ENCODE measurements at places on chromosomes 6 and 20.

- no peak for DNase-seq
These were observed 571.2 kb downstream of the QKI start for GRCh38 chr6:163985710-163986109.

DNA sequence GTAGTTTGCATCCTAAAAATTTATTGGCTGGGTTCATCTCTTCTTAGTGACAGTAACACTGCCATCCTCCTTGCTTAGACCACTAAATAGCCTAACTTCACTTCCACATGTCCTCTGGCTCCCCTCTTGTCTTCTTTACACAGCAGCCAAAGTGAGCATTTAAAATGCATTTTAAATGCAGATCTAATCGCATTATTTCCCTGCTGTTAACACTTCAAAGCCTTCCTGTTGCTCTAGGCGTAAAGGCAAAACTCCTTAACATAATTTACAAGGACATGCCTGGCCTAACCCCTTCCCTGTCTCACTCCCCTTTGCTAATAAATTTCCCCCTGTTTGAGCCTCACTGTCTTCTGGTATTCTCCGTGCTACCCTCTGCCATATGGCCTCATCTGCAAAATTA lies 26.5 kb downstream of the NKAIN2 start:
- peak; percentile 39 for DNase-seq

GRCh38 chr20:47817573-47817972 lies 32.3 kb upstream of the SULF2 start:
- peak; percentile 39 for DNase-seq

- DNase-seq, result no peak
These were observed 58.1 kb downstream of the NOL4L start for GRCh38 chr20:32527052-32527446.

DNA sequence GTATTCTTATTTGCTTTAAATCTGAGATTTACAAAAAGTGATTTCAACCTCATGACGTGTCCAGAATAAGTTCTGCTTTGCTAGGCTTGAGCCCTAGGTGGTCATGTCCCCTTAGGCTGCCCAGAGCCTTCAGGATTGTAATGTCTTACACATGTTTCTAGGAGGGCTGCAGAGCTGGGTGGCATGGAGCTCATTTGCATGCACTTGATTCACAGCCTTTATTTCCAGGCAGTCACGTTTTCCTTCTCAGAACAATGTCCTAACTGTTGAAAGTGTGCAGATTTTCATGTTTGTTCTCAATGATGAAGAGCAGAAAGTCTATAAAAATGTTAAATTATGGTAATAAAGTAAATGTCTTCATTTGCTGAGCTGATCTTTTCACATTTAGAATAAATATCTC lies 448.6 kb upstream of the SOX4 start:
- DNase-seq, result no peak

- DNase-seq, result peak; percentile 8
These were observed 39.9 kb upstream of the BEND6 start for GRCh38 chr6:56914798-56915658.

- DNase-seq, result peak; percentile 41
These were observed 233.0 kb downstream of the GMPR start for GRCh38 chr6:16471222-16471909.

- no peak for DNase-seq
These were observed 54.6 kb downstream of the MYB start for GRCh38 chr6:135235716-135236115.

- no peak for DNase-seq
These were observed 233.6 kb upstream of the MAP3K7 start for GRCh38 chr6:90820436-90820835.

DNA sequence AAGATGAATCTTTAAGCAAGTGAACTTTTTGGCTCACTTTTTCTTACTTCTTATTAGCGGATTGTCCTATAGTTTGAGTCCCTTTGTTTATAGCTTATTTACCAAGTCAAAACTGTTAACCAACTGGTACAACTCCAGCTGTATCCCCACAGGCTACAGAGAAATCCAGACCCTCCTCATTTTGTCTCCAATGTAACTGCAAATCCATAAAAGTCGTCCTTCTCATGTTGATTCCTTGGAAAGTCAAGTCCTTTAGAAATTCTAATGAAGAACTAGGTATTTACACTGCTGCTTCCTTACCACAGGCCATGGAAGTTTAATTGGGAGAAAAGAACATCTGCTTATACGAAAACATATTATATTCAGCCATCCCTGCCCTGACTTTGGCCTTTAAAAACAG lies 729.1 kb upstream of the NRSN1 start:
- no peak for DNase-seq

GRCh38 chr6:118212451-118213173 lies 305.5 kb downstream of the SLC35F1 start:
- no peak for DNase-seq

DNA sequence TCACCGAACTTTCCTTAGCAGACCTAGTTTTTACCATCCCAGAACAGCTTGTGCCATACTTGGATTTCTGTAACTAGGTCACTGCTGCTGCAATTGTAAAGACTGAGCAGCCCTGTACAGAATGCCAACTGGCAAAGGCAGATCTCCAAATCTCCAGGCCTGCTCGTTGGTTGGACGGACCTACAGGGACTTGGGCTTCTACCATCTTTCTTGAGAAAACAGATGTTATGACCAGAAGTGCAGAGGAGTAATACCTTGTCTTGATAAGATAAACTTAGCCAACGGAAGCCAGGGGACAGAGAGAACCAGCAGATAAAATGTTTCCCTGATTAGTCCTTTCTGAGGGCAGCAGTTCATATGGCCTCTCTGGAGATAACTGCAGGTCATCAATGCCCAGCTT lies 304.1 kb downstream of the RFPL4B start:
- no peak for DNase-seq

DNA sequence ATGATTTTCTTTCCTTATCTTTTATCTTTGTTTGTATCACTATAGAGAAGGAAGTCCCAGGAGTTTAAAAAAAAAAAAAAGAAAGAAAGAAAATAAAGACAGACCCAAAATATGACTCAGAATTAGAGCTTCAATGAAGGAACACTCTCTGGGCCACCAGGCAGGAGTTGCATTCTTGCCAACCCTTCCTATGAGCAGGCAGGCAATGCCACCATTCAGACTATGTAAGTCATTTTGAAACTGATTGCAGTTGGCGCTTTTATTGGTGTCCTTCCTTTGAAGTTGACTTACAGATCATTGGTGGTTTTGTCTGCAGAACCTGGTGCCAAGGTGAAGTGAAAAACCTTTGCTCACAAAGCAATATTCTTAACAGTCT lies 50.3 kb downstream of the MYB start:
- DNase-seq, result no peak

- DNase-seq, result peak; percentile 26
These were observed 12.8 kb downstream of the ESF1 start for GRCh38 chr20:13771853-13772453.

DNA sequence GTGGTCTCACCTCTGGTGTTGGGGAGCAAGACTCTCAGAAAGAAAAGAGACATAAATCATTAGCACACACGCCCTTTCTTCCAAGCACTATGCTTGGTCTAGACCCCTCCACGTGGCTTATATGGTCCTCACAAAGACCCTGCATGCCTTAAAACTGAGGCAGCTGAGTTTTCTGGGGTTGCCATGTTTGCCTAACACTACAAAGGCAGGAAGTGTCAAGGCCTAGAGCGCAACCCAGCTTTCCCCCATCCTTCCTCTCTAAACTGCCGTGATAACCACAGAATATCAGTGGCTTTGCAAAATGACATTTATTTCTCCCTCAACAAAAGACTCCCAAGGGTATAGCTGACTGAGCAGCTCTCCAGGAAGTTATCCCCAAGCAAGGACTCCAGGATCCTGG lies 146.5 kb upstream of the TOP1 start:
- no peak for DNase-seq

- DNase-seq, result peak; percentile 51
These were observed 146.3 kb downstream of the PRL start for GRCh38 chr6:22150368-22151035.

DNA sequence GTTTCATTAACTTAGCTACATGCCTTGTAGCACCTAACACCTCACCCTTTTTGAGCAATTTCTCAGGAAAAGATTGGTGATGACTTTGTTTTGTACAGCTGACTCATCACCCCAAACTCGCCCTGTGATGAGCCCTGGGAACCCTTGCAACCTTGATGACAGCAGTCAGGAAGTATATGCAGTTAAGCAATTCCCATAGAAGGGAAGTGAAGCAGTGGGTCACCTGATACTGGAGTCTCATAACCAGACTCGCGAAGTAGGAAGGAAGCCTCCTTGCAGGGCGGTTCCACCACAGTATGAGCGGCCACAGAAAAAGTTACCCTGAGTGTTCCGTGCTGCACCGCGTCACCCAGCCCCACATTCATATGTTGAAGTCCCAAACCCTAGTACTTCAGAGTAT lies 82.0 kb upstream of the EDN1 start:
- no peak for DNase-seq

DNA sequence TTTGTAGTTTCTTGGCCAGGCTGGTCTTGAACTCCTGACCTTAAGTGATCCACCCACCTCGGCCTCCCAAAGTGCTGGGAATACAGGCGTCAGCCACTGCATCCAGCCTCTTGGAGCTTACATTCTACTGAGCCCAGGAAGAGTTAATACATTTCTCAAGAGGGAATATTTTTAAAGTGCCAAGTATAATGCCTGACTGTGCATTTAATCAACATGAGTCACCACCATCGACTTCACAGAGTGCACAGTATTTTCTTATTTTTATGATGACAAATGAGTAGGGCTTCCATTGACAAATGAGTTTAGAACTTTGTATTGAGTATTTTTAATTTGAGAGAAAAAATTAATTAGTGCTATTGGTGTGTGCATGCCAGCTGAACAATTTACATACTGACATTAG lies 72.2 kb downstream of the SASH1 start:
- DNase-seq, result no peak

GRCh38 chr6:42720739-42721138 lies 1.7 kb downstream of the PRPH2 start:
- DNase-seq, result no peak

DNA sequence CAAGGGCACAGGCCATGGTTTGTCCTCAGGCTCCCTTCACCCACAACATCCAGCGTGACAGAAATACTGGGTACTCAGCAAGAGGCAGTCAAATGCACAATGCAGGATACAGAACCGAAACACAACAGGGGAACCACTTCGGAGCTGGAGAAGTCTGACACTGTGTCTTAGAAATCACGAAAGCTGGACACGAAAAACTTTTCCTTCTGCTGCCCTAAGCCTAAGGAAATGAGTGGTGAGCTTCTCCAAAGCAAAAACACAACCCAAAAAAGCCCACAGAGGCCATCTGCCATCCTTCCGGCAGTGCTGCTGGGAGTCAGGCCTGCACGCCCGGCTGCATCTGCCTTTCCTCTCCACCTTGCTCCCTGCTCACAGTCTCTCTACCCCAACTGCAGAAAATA lies 106.3 kb downstream of the SLC23A2 start:
- DNase-seq, result no peak

DNA sequence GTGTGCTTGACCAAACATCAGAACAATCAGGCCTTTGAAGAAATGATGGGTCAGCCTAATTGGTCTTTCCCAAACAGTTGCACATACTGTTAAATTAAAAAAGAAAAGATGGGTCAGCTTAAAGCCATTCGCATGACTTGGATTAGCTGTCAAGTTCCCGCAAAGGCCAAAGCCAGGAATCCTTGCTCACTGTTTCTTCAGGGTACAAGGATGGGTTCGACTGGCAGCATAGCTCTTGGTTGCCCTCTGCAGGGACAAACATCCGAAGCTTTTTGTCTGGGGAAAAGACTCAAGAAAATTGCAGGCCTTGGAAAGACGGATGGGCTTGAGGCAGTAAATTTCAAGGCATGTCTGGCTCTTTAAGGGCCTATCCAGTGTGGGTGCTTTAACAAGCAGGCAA lies 168.0 kb downstream of the HDGFL1 start:
- DNase-seq, result peak; percentile 94

- peak; percentile 83 for DNase-seq
These were observed 119.4 kb downstream of the NCOA3 start for GRCh38 chr20:47620808-47621805.

DNA sequence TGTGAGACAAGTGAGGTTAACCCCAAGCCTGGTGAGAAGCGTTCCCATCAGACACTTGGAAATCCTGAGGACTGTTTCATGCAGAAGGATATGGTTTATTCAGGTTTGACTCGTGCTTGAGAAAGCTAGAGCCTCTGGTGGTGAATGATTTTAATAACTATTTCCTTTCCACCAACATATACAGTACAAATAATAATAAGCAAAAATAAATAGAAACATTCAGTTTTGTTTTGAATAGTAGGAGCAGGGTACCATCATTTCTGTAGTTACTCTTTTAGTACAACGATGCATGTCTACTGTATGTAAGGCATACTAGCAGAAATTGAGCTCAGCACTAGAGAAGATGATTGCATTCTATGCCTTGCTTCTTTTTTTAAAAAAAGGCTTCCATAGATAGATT lies 33.5 kb downstream of the PLG start:
- DNase-seq, result no peak

GRCh38 chr20:57240581-57241362 lies 25.7 kb downstream of the BMP7 start:
- DNase-seq, result no peak

DNA sequence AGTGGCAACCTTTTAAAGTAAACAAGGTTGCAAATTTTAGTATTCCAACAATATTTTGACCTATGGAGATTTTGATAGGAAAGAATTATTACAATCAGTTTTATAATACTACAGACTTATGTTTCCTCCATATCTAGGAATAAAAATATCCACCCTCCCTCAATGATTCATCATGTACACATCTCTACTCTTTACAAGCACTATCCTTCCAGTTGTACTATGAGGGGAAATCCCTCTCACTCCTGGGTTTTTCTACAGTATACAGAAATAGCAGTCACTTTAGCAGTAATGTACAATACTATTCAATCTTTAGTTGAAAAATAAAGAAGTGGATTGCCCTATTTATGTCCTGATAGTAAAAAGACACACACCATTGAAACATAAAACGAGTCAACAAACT lies 46.3 kb upstream of the SCML4 start:
- no peak for DNase-seq

- peak; percentile 65 for DNase-seq
These were observed 609 bp downstream of the MYL9 start for GRCh38 chr20:36541768-36542488.

- DNase-seq, result no peak
These were observed 237.1 kb downstream of the SMOC2 start for GRCh38 chr6:168678077-168678476.

GRCh38 chr20:58293453-58293852 lies 16.1 kb upstream of the RAB22A start:
- peak; percentile 71 for DNase-seq

- no peak for DNase-seq
These were observed 38.3 kb upstream of the TMX4 start for GRCh38 chr20:8057871-8058270.

DNA sequence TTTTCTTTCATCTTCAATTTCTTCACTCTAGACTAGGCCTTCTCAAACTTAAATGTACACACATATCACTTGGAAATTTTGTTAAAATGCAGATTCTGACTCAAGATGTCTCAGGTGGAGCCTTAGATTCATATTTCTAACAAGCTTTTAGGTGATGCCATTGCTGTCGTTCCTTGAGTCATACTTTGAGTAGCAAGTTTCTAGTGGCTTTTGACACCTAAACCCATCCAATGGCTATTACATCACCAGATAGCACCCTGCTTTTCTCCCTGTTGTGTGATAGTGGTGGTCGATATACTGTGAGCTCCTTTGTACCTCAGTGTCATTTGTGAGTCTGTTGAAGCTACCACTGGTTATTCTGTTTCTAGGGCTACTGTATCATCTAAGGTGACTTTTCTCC lies 34.8 kb upstream of the BAG2 start:
- DNase-seq, result no peak

GRCh38 chr20:1588533-1589460 lies 31.0 kb downstream of the SIRPB1 start:
- no peak for DNase-seq

- no peak for DNase-seq
These were observed 3.8 kb downstream of the SEC23B start for GRCh38 chr20:18511571-18511970.

- no peak for DNase-seq
These were observed 22.4 kb upstream of the SNX9 start for GRCh38 chr6:157800420-157801237.

Data from eye (tissue), 1 donor.